Activated CD4-positive, alpha-beta T cell treated with anti-CD3 and anti-CD28 coated beads, Interleukin-2, amount 50 U/mL, for 16 hours (primary cell): ENCODE measurements at places on chromosomes 1 and 21.

DNA sequence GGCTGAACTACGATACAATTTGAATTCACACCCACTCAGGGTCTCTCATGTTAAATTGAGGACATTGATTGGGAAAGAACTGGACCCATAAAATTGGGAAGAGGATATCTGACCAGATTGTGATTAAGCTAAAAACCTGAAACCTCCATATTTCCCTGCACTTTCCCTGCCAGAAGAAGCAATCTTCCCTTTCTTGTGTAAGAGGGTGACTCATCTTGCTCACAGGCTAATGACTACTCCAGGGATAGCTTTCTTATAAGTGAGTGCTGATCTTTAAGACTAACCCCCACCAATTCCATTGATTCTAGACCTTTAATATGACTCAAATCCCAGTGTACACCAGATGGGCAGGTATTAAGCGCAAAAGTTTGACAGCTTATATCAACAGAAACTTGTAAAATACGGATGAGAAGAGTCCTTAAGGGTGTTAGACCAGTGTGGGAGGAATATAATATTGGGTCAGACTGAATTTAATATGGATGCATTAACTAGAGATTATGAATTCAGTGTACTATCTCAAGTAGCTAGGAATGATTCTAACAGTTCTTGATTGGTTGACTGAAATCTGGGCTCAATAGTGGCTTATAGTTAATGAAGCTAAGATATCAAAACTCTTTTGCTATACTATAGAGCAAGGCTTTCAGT is 12.1 kb upstream of the SGIP1 start:
- no peak for DNase-seq

- no peak for DNase-seq
These were observed 55.5 kb upstream of the GALNT2 start for GRCh38 chr1:230011333-230012092.

DNA sequence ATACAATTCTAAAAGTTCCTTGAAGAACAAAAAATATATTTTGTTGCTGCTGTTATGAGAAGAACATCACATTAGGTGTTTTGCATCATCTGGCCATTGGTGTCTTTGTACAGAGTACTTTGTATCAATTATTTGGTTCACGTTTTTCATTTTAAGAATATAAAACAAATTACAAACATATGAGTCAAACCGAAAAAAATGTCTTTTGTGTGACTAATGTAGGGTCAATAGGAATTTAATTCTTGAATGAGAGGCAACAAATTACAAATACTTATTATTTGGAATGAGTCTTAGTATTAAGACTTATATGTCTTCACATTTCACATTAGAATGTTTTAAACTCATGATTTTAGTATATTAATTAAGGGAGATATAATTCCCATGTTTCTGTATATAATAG is 54.8 kb downstream of the NR5A2 start:
- no peak for DNase-seq

- DNase-seq, result peak; percentile 57
These were observed 4.3 kb upstream of the IKBKE start for GRCh38 chr1:206465951-206466350.

DNA sequence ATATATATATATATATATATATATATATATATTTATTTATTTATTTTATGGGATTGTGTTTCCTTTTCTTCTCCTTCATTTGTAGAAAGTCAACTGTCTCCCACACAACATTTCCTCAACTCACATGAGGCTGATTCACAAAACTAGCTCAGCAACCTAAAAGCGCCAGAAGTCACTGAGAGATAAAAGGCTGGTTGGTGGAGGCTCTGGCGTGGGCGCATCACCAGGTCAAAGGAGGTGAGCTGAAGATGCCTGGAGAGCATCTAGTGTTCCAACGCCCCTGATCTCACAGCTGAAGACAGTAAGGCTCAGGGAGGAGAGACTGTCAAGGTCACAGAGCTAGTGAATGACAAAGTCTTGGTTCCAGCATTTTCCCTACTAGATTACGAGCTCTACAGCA is 78.0 kb downstream of the HLCS start:
- no peak for DNase-seq

DNA sequence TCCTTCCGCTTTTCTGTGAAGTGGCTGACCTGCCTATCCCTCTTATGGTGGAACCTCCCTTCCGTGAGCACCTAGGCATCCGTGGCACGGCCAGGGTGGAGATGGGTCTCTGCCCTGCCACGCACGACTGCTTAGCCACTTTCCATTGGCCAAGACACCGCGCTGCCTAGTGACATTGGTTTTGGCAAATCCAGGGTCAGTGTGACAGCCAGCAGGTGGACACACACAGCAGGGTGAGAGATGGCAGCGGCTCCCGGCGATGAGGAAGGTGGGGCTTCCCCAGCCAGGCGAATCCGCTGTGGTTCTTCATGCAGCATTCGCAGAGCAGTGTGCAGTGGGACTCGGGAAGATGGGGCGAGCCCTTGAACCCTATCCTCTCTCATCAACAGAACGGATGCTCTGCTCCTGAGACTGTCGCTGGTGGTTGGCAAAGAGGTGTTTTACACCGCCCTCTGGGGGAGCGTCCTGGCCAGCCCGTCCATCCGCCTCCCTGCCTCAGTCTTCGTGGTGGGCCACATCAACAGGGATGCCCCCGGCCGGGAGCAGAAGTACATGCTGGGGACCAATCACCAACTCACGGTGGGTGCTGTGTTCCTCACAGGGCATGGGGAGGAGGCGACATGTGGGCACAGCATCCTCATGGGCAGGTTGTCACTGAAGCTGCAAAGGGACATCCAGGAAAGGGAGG is 51.8 kb downstream of the DOP1B start:
- DNase-seq, result no peak

GRCh38 chr1:3369446-3370076 is 84.9 kb upstream of the ARHGEF16 start:
- DNase-seq, result no peak

DNA sequence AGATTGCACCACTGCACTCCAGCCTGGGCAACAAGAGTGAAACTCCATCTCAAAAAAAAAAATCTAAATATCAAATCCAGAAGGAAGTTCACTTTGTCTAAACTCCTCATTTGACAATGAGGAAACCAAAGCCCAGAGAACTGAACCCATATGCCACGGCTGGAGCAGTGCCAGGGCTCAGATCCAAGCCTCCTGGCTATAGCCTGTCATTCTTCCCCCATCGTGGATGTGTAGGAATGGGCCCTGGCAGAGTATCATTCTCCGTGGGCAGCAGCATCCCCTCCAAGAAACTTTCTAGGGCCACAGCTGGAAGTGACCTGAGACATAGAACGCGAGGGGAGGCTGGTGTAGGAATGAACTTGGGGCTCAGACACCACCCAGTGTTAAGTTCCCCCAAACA is 47.2 kb downstream of the CAPN9 start:
- DNase-seq, result no peak

DNA sequence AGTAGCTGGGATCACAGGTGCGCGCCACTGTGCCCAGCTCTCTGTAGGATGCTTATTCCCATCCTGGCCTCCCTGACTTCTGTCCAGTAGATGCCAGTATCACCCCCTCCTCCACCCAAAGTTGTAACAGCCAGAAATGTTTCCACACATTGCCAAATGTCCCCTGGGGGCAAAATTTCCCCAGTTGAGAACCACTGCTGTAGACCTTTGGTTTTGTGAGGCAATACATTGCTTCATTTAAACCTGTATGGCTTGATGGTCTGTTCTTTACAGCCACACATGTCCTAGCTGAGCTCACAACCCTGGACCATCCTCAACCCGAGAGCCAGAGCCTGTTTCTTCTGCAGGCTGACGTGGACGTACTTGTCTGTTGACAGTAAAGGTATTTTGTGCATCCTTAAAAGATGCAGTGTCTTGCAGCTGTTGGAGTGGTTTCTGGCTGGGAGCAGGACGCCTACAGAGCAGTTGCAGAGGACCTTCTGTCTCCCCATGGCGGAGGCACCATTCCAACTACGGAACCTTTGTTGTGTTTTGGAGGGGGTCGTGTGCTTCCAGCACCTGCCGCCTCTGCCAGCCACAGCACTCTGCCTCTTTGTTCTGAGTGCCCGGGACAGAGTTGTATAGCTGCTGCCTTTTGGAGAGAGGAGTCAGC is 26.6 kb downstream of the DOP1B start:
- DNase-seq, result no peak

DNA sequence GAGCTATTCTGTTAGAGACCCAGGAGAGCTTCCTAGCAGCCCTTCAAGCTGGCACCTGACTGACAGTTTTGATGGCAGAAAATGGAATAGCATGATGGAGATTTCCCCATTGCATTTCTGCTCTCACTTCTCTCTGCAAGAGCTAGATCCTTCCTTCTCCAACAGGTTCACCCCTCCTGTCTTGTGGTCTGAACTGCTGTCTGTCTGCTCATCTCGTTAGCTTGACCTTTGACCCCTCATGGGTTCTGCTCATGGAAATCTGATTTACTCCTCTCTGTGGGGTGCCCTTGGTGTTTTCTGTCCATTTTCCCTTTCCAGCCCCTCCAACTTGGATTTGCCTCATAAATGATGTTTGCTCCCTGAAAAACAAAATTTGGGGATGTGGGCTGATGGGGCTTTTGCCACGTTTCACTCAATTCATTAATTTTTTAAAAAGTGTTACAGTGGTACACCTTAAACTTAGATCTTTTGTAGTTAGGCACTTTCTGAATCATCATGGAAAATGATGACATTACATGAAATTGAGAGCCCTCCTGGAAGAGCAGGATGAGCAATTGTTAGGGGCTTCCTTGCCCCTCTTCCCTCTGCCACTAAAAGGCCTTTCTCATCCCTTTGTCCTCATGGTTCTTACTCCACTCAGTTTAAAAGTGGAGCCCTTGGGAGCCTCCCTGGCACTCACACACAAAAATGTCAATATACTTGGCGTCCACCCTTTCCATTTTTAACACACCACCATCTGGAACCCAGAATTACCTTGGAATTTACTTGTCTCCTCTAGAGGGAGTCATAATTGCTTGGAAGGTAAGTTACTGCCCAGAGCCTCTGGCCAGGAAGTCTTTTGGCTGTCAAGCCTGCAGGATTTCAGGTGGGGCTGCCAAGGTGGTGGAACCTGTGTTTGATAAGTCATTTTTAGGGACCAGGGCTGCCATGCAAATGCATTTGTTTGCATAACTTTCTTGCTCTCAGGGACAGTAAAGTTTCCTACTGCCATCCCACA is 31.9 kb upstream of the IL19 start:
- no peak for DNase-seq

DNA sequence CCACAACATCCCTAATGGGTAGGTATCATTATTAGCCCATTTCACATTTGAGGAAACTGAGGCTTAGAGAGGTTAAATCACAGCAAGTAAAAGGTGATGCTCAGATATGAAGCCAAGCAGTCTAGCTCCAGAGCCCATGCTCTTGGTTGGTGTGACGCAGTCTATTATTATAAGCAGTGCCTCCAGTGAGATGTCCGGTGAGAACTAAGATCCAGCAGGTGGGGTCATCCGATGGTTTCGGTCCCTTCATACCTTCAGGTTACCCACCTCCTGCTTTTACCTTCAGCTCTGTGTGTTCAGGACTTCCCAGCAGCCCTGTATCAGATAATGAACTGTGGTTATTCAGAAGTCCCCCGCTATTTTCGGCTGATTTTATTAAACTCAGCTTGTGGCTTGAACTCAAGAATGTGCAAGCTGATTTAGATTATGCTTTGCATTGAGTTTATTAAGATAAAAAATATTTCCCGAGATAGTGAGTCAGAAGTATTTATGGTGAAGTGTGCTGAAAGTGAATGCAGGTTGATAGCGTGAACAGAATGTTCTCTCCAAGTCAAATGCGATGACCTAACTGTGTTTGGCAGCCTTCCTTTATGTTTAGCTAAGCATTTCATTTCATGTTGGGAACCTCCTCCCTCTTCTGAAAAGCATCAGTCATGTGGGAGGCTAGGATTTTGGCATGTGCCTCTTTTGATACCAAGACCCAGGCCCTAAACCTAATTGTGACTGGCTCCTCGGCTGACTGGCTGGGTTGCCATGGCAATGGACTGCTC is 160.9 kb upstream of the UBE2U start:
- no peak for DNase-seq

DNA sequence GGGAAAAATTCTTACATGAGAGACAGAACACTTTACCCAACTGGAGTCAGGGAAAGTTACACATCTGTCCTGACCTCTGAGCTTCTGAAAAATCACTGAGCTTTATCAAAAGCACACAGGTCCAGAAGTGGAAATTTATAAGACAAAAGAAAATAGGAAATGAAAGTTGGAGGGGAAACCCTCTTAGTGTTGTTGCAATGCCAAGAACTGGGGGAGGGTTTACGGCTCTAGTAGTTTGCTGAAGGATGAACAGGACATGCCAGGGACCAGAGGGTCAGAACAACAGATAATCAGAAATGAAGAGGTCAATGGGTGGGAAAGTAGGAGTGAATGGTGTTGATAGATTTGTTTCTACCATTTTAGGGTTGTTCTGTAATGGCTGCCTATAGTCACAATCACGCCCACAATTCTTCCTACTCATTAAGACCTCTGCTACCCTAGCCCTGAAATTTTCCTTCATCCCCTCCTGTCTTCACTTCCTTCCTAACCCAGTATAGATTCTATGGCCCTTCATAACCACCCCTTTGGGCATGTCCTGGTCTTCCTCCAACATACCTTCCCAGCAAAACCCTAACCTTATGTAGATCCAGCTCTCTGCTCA is 30.3 kb upstream of the FMOD start:
- DNase-seq, result no peak

GRCh38 chr1:245345191-245345884 is 190.6 kb downstream of the KIF26B start:
- no peak for DNase-seq

- DNase-seq, result no peak
These were observed 25.2 kb upstream of the VTCN1 start for GRCh38 chr1:117235863-117236465.

GRCh38 chr1:212814537-212815334 is 23.0 kb downstream of the TATDN3 start:
- no peak for DNase-seq

DNA sequence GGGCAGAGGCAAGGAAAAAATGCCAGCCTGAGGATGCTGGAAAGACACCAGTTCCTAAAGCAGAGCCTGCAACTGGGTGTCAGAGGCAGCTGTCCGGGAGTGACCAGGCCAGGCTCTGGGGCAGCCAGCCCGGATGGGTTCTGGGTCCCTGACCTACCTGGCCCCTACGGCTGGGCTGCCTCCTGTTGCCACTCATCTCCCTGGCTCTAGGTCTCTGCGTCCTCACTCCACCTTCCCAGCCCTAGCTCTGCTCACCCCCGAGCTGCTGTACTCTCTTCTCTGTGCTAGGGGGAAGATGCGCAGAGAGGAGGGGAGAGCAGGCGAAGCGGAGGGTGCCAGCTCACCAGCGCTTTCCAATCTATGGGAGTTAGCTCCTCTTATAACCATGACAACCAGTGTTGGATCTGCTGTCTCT is 9.0 kb downstream of the ARHGEF2 start:
- DNase-seq, result no peak
